ENCODE measurements at places on chromosomes 7 and 10. TPM values are rescaled to one million over a fixed set of nuclear protein-coding genes. Genes with fewer than 3 reads are reported as not detected.

The GPNMB gene
- total RNA-seq = 17.7 TPM

The HMX2 gene
- total RNA-seq = not detected

The PLOD3 gene
- total RNA-seq = 134 TPM

The ENTPD1 gene
- 6.5 TPM for total RNA-seq

The NXPH1 gene
- not detected for total RNA-seq

The TCERG1L gene
- not detected for total RNA-seq
